ENCODE measurements at places on chromosomes 7 and 10. TPM values are rescaled to one million over a fixed set of nuclear protein-coding genes. Genes with fewer than 3 reads are reported as not detected.

The SPDYE5 gene
- 0.29 TPM for total RNA-seq

The CCL24 gene
- not detected for total RNA-seq

The HOXA1 gene
- 0.75 TPM for total RNA-seq

The WNT8B gene
- not detected for total RNA-seq

The GPR26 gene
- total RNA-seq, result not detected

The GPRIN2 gene
- total RNA-seq, result not detected

The PAPOLB gene
- total RNA-seq, result not detected

The INMT gene
- total RNA-seq, result 0.87 TPM

The STRIP2 gene
- total RNA-seq, result 0.22 TPM

The CDK6 gene
- 23.6 TPM for total RNA-seq

The KLF14 gene
- not detected for total RNA-seq

The SLC26A5 gene
- not detected for total RNA-seq

GRCh38 chr7:55207436-55208125 is 157.6 kb upstream of the LANCL2 start:
- no peak for DNase-seq

- no peak for DNase-seq
These were observed 327.9 kb downstream of the ACTR3B start for GRCh38 chr7:153087498-153087897.

GRCh38 chr7:146701166-146701565 is 584.6 kb downstream of the CNTNAP2 start:
- DNase-seq, result no peak

DNA sequence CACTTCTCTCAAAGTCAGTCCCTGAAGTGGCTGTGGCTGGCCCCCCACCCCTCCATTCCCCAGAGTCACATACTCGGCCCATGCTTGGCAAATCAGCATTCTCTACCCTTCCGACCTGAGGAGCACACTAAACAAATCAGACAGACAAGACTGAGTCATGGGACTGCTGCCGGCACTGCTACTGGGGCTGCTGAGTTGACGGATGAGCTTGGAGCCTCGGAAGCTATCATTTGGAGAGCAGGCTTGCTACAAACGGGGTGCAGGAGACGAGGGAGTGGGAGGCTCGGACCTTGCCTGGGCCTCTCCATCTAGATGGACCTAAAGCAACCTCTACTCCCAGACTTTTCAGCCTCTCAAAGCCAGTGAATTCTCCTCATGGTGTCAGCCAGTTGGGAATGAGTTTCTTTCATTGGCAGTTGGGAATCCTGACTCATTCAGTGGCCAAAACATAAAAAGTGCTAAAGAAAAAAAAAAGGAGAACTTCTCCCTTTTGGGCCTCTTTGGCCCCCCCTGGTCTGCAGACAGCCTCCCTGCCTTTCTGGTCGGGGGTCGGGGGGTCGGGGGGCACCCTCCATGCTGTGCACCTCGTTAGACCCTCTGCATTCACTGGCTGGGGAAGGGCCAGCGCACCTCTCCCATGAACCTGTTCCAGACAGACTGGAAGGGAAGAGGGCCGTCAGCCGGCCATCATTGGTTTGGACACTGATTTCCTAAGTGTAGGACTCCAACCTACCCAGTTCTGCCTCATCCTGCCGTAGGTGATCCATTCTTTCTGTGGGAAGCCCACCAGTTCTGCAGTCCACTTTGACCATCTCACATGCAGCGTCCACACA is 52.3 kb upstream of the COL13A1 start:
- DNase-seq, result no peak

DNA sequence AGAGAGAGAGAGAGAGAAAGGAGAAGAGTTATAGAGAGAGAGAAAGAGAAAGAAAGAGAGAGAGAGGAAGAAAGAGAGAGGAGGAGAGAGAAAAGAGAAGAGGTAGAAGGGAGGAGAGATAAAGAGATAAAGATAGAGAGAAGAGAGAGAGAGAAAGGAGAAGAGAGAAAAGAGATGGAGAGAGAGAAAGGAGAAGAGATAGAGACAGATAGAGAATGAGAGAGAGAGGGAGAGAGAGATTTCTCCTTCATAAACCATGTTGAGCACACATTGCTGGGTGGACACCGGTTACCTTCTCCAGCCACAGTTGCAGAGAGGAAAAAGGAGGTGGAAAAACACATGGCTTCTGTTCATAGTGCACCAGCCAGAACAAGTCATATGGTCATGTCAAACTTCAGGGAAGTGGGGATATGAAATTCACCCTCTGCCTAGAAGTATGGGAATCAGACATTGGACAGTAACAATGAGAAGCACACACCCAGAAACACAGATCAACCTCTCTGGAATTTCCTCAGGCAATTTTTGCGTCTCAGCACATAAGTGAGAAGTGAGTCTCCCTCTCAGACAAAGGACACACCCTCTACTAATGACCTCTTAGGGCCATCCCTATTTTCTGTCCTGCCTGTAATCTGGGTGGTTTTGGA is 172.5 kb upstream of the SVIL start:
- no peak for DNase-seq

DNA sequence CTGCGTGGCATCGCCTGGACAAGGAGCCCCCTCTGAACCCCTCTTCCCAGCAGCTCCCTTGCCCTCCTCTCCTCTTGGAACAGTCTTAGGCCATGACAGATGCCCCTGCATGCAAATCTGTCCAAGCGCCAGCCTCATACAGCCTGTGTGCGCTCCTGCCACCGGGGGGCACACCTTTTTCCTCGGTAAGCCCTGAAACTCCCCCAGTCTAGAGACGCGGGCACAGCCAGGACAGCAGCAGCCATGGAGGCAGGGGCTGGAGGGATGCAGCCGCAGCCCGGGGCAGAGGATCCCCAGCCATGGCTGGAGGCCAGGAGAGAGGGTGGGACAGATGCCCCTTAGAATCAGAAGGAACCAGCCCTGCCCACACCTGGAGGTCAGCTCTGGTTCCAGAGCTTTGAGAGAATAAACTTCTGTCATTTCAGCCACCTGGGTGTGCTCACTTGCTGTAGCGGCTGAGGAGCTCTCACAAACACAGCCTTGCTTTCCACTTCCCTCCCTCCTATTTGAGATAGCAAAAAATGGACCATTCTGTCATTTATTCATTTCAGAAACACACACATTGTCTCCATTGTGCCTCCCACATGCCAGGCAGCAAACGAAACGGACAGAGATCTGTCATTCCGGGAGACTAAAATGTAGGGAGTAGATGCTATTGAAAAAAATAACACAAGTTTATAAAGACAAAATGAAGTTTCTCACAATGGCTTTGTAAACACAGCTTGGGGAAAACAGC is 241.5 kb downstream of the WDR37 start:
- DNase-seq, result no peak

DNA sequence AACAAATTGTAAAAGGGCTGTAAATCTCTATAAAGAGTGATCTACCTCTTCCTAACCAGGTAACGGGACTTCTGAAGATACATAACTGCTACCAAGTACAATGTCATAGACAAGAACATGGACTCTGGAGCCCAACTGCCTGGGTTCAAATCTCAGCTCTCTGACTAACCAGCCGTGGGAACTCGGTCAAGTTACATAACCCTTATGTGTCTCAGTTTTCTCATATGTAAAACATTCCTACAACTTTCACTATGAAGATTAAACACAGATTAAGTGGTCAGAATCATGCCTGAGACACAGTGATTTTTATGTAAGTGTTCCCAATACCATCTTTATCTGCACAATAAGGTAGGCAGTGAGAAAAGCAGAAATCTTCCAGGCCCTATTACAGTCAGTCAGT is 52.6 kb downstream of the ITGB1 start:
- DNase-seq, result no peak

DNA sequence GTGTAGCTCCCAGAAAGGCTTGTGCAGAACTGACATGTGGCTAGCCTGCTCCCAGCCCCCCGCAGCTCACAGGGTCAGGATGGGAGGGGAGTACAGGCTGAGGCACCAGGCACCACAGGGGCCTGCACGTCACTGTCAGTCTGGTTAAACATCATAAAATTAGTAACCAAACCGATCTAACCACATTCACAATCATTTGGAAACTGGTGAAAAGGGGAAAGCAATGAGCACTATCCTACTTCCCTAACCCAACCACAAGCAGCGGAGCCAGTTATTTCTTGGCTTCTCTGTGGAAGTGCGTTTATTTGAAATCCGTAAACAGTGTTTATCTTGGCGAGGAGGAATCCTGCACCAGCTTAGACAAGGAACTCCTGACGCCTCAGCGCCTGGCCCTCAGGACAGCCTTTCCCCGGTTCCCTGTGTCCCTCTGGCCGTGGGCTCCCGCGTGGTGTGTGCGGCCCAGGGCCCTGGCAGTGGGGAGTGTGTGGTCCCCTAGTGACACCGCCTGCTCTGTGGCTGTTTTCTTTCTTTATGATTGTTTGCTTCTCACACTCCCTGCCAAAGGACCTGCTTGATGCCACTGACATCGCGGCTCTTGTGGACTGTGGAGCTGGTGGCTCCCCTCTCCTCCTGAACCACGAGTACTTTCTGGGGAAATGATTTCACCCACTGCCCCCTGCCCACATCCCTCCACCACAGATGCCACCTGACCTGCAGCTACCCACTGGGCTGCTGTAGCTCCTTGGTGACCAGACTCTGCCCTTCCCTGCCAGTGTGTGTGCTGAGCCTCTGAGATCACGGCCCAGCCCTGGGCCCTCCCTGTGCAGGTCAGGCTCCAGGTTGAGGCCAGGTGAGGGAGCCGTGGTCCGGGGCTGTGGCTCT is 38.0 kb downstream of the INPP5A start:
- DNase-seq, result no peak

DNA sequence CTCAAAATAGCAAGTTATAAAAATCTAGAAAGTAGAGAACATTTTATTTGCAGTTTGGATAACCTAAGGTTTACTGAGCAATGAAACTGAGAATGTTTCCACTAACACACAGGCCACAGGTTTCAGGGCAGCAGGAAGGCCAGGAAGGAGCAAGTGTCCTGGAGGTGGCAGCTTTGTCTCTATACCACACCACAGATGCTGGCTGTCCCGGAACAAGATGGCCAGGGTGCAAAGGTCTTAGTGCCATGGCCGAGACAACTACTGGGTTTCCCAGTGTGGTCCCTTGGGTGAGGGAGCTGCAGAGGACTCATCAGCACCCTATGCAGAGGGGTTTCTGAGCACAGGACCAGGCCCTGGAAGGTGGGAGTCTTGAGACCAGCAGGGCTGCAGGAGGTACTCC is 92.0 kb downstream of the CTBP2 start:
- DNase-seq, result no peak

- peak; percentile 74 for DNase-seq
These were observed 7.8 kb downstream of the HPS6 start for GRCh38 chr10:102072673-102073527.

DNA sequence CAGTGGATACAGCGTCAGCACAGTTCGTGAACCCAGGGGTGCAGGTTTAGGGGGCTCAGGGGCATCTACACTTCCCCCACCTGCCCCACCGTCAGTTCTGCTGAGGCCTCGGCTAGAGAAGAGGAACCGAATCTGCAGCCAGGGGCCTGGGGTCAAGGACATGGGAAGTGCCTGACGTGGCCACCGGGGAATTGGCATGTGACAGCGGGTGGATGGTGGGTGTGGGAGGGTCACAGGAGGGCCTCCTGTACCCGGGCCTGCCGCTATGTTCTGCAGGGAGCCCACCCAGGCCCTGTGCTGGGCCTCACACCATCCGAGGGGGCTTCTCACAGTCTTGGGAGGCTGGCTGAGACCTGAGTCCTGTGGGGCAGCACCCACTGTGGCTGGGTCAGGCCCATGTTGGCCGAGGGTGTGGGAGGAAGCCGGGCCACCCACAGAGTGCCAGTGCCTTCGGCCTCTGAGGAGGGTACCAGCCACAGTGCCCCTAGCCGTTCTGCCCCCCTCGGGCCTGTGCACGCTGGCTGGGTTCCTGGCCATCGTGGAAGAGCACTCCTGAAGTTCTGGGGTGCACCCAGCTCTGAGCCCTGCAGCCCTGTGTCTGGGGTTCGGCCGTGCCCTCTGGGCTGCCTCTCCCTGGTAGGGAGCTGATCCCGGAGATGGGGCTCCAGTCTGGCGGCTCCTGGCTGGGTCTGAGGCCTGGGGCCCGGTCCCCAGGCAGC is 5.9 kb downstream of the TTYH3 start:
- no peak for DNase-seq

DNA sequence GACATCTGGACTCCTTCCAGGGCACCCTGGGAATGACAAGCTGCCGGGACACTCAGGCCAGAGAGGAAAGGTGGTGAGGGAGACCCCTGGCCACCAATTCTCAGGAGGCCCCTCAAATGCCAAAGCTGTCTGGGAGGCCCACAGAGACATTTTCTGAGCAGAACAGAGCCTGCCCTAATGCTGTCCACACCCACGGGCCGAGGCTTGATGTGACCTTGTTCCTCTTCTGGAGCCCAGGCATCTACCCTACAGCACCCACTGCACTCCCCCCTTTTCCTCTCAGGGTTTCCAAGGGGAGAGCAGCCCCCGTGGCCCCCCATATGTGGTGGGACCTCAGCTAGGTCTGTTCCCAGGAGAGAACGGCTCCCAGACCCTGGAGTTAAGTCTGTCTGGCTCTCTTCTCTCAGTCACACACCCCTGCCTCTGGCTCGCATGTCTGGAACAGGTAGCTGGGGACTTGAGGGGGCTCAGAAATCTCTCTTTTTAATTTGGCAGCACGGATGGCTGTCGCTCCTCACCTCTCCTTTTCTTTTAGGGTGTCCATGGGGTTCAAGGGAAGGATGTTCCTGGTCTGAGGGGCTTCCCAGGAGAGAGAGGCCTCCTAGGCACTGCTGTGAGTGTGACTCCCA is 16.8 kb upstream of the VOPP1 start:
- DNase-seq, result no peak

GRCh38 chr7:86833360-86833759 is 189.7 kb downstream of the GRM3 start:
- DNase-seq, result no peak

GRCh38 chr7:41579961-41580935 is 122.6 kb downstream of the INHBA start:
- DNase-seq, result no peak

DNA sequence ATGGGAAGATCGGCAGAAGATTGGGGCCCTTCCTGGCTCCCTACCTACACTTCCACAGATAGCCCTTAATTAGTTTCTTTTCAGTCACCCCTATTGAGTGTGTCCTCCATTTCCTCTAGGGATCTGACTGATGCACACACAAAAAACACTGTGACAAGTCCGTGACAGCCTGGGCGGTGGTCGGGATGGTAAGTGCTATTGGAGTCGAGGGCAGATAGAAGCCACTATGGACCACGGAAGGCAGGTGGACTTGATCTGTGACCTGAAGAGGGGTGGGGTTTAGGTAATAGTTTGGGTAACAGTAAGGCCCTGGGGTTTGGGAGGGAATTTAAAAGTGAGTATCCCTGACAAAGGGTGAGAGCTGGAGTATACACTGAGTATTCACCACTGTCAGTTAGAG is 53.0 kb downstream of the PDK4 start:
- DNase-seq, result no peak
